ENCODE measurements at places on chromosomes 2 and 18.

- DNase-seq: peak; percentile 45
Measured at GRCh38 chr18:48952287-48953103, 1.7 kb upstream of the SMAD7 start.

DNA sequence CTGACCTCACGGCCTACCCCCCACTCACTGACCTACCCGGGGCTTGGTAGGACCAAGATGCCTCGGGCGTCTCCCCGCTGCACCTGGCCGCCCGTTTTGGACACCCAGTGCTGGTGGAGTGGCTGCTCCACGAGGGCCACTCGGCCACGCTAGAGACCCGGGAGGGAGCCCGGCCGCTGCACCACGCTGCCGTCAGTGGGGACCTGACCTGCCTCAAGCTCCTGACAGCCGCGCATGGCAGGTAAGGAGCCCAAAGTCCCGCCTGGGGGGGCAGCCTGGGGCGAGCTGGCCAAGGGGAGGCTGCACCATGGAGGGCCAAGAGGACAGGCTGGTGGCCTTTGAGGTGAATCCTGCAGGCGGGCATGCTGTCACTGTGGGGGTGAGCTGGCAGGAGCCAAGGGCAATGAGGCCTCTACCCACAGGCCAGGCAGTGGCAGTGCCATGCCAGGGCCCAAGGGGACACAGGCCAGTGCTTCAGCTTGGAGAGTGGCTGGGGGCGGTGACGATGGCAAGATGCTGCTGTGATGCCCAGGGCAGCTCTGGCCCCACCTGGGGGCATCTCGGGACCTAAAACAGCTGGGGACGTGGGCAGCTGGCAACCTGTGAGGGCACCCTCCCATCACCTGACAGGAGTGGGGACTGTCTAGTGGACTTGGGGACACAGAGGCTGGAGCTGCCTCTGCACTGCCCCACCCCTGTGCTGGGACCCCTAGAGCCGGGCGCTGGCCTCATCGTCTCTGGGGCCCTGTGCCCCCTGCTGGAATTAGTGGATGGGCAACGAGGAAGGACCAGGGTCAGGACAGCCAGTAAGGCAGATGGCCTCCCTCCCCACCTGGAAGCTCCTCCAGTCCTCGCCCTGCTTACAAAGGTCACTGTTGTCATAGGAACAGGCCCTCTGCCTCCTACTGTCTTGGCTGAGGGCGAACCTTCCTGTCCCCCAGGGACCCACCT, 2.0 kb downstream of the ESPNL start:
- no peak for DNase-seq

DNA sequence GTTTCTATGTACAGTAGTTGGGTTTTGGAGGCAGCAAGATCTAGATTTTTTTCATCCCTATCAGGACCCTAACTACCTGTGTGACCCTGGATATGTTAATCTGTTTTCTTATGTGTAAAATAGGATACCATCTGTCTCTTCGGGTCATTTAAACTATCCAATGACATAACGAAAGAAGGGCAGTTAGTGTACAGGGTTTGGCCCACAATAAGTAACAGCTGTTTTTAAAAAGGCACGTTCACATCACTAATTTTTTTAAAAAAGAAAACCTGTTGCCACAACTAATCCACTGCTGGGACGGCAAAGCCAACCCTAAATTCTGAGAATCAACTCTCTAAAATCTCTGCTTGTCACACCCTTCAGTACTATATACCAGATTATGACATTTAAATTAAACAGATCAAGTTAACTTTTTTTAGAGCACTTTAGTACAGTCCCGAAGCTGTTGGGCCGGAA, 869 bp downstream of the USP40 start:
- DNase-seq: no peak

DNA sequence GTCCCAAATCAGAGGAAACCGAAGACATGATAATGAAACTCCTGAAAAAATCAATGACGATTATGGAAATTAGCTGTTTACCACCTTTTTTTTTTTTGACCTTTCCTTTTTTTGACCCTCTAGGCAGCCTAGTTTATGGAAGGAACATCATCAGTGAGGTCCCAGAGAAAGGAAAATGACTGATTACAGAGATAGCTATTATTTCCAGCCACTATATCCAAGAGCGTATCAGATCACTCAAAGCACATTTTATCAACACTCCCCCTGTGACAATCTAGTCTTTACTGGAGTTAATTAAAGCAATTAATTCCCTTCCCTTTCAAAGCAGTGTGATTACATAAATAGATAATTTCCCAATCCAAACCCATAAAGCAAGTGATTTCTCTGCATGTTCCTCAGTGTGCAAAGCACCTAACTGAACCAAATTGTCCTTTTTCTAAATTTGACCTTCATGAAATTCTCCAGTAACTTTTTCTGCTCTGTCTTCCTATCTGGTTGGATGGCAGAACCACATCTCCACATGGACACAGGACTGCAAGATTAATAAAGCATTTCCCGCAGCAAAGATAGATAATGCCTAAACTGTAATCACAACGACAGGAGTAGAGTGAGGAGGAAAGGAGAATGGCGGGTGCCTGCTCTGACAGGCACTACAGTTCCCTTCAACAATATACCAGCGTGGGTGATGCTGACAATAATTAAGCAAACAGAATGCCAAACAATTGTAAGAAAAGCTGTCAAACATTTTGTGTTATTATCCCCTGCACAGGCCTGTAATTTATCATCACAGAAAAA, 194.4 kb downstream of the SLC8A1 start:
- DNase-seq: no peak

DNA sequence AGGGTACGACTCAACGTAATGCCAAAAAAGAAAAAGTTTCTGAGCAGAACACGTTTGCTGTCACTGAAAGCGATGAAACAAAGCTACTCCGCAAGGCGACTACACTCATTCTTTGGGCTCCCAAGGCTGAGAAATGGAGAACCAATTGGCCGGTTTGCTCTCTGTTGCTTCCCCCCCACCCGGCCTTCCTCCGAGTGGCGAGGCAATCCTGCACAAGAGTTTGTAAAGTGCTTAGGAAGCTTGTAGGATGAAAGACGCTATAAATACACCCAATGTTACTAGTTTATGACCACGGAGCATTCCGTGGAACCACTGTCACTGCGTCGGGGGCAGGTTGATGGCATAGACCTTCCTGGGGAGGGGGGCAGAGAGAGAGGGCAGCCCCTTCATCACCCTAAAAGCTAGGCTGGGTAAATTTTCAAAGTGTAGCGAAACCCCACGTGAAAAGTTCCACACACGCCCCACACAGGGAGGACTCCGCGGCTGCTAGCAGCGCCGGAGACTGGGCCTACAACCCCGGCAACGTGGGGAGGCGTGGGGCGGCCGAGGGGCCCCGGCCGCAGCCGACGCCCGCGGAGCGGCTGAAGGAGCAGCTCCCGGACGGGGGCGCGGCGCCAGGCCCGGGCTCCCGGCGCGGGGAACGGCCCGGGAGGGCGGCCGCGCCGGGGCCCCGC, 915 bp downstream of the CUL3 start:
- no peak for DNase-seq
